ENCODE measurements at places on chromosomes 16 and 17. TPM values are rescaled to one million over a fixed set of nuclear protein-coding genes. Genes with fewer than 3 reads are reported as not detected.

CCL1 gene
- 0.09 TPM for total RNA-seq

MT1X gene
- total RNA-seq, result 13.8 TPM

NACA2 gene
- total RNA-seq, result not detected

KRT32 gene
- total RNA-seq, result not detected

ORMDL3 gene
- 35.8 TPM for total RNA-seq

All from endothelial cell of coronary artery (primary cell).